H7 (cell line): ENCODE measurements at places on chromosomes 12 and 14.

DNA sequence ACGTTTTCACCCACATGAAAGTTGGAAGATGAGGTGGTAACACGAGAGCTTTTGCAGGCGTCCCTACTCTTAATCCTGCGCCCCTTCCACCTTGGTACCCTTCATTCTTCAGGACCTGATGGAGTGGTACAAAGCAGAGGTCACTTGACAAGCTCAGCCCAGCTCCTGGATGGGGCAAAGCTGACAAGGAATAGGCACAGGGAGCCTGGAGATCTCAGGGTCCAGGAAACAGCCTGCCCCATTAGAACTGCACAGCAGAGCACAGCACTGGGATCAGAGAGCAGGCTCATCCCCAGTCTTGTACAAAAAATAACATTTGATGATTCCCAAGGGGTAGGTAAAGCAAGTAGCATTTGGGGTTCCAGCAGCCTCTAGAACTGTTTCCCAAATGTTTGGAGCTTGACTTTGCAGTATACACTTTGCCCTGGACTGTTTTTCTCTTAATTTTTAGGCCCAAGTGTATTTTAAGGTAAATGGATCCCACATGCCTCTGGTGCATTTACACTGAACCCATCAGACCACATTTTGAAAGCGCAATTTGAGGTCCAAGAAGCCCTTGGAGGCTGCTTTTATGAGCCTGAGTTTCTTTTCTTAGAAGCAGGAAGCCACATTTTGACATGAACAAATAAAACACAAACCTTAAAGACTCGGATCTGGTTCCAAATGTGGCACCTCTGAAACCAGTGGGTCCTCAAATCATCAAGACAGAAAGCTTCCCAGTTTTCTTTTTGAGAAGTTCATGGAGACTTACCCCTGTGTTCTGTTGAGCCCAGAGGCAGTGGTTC, 633 bp downstream of the TC2N start:
- no peak for DNase-seq

DNA sequence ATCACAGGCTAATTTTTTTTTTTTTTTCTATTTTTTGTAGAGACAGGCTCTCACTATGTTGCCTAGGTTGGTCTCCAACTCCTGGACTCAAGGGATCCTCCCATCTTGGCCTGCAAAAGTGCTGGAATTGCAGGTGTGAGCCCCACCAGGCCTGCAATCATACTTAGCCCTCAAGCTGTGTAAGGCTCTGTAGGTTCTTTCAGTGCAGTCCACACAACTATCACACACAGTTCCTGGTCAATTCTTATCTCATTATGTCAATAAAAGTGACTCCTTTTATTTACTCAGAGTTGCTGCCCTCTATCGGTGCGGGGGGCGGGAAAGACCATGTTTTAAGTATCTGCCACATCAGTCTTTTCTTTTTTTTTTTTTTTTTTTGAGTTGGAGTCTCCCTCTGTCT, 29.0 kb downstream of the SLC2A3 start:
- peak; percentile 57 for DNase-seq

DNA sequence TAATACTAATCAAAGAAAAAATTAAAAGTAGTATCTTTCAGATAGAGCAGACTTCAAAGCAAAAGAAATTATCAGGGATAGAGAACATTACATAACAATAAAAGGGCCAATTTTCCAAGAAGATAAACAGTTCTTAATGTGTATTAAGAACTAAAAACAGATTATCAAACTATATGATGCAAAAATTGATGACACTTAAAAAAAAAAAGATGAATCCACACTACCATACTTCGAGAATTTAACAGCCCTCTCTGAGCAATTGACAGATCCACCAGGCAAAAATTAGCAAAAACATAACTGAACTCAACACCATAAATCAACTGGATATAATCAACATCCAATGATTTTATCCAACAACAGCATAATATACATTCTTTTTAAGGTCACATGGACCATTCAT, 686.5 kb downstream of the LRFN5 start:
- DNase-seq = no peak

DNA sequence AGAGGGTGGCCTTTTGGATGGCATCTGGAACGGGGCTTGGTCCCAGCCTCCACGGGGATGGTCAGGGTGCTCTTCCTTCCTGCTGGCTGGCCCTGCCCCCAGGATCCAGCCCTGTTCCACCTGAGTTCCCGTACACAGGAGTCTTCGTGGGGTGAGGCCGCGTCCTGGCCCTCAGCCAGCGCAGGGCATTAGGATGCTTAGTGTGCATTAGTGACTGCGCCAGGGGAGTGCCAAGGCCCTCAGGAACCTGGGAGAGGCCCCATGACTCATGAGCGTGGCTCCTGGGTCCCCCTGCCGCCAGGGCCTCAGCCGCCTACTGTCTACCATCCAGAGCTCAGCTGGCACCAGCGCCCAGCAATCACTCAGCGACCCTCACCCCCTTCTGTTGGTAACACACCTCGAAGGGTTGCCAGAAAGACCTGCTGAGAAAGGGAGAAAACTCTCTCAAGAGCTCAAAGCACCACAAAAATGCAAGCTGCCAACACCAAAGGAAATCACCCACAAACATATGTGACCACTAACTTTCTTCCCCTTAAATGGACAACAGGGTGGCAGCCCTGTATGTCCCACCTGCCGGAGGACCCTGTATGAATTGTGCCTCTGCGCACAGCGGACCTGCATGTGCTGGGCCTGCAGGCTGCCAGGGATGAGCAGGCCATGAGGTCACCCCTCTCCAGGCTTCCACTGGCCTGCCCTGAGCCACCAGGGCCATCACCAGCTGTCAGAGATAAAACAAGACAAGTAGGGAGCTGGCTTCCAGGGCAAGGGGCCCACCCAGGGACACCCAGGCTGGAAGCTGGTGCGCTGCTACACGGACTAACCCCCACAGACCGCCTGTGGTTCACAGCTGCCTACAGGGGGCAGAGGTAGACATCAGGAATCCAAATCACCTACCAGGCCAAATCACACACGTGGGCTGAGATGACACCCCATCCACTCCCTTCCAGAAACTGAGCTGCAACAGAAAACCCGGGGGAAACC, 28.7 kb downstream of the CCDC85C start:
- no peak for DNase-seq

DNA sequence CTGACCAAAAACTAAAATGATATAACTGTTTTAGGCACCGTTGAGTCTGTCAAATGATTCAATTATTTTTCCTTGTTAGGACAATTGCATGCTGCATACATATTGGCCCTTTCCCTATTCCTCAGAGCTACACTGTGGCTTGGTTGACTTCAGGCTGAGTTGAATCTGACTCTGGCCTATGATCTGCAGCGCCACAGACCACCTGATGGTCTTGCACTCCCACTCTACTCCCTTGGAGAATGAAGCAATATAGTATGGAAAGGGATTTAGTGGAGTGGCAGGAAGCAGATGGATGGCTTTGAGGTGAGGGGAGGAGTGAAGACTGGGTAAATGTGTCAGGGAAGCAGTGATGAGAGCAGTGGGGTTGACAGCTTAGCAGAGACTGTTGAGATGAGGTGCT, 579.0 kb upstream of the STXBP6 start:
- DNase-seq = no peak

DNA sequence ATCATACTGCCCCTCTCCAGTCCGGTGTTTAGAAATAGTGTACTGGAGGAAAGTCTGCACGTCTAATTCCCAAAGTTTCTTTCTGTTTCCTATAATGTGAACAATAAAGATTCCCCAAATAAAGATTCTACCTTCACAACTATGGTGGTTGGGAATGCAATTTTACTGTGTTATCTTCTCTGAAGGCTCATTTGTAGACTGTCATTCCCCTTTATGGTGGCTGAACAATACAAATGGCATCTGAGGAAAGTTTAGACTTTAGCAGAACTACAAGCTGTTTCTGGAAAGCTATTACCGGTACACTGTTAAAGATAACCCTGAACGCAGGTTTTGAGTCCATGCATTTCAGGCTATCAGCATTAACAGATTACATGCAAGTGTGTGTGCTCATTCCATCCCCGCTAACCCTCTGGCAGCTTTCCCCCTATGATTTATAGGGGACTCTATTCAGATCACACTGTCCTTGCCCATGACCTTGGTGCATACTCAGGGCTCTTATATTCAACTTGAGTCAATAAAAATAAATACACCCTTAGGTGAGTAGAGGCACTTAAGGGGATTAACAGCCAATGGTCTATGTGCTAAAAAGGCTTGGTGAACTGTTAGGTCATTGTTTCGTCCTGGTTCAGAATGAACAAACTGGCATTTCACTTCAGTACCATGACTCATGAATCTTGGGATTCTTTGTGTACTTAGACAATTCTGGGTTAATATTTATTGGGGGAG, 60.7 kb upstream of the PYGL start:
- no peak for DNase-seq

GRCh38 chr14:72291908-72292688, 359.9 kb downstream of the RGS6 start:
- peak; percentile 65 for DNase-seq

- DNase-seq = no peak
Observed at GRCh38 chr12:47774663-47775062, 1.6 kb downstream of the SLC48A1 start.

DNA sequence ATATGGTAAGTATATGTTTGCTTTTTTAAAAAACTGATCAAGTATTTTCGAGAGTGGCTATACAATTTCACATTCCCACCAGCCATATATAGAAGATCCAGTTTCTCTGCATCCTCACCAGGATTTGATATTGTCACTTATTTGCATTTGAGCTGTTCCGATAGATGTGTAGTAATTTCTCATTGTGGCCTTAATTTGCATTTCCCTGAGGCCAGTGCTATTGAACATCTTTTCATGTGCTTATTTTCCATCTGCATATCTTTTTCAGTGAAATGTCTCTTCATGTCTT, 72.9 kb upstream of the VASH1 start:
- no peak for DNase-seq

- DNase-seq = no peak
Observed at GRCh38 chr12:108289350-108290161, 49.6 kb downstream of the CMKLR1 start.
